Neural crest cell (in vitro differentiated cells): ENCODE measurements at places on chromosomes 16 and 17. TPM values are rescaled to one million over a fixed set of nuclear protein-coding genes. Genes with fewer than 3 reads are reported as not detected.

DNA sequence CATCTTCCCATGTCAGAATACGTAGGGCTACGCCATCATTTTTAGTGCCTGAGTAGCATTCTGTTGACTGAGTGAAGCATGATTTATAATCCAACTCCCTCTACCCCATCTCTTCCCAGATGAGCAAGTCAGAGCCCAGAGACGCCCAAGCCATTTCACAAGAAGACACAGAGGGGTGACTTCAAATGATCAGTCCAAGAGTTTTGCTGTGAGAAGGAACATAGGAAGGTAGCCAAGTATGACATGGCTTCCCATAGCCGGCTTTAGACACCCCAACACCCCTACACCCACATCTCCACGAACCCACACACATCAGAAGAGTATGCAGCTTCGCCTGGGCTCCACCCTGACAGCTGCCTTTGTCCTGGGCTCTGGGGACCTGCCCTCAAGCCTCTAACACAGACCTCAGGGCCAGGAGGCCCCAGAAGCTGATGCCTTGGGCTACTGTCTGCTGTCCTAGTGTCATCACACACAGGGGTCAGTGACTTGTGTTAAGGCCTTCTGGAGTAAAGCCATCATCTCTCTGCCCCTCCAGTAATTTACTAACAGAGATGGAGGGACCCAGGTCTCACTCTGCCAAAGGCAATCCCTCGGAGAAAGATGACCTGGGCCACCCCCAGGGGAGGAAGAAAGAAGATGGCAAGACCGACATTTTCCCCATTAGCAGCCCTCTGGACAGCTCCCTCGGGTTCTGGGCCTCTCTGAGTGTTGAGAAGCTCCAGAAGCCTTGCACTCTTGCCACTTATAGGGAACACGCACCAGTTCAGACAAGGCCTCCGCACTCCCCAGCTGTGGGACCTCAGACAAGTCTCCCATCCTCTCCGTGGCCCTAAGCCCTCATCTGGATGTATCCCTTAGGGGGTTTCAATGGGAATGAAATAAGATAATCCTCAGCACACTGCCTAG lies 38.7 kb upstream of the MRPS23 start:
- H3K4me1 ChIP-seq: peaks cover 57% of the 10 kb centered on the region
- H3K4me3 ChIP-seq: peak overlapping the region; percentile 45
- peaks cover 2% of the 10 kb centered on the region for H3K27me3 ChIP-seq
- peaks cover 12% of the 10 kb centered on the region for H3K36me3 ChIP-seq
- DNase-seq: no peak

GRCh38 chr16:72658888-72659717 lies 388.8 kb downstream of the ZFHX3 start:
- H3K4me3 ChIP-seq: no peak overlapping the region
- peaks cover 5% of the 10 kb centered on the region for H3K4me1 ChIP-seq
- H3K36me3 ChIP-seq: peaks cover 6% of the 10 kb centered on the region
- no peak overlapping the region for H3K27ac ChIP-seq
- no peaks in the 10 kb centered on the region for H3K27me3 ChIP-seq

DNA sequence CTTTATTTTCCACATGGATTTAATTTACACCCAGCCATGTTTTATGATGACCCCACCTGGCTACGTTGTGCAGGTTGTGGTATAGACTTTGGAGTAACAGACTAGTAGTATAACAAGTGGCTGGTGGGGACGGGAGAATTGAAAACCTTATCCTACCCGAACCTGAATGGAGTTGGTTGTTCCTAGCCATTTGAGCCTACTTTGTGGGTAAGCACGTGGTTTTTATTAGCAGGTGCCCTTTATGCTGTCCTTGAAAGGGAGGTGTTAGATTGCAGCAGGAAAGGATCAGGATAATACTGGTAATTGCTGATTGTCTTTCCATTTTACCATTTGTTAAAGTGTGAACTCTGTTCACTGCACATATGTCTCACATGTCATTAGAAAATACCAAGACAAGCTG lies 31.9 kb upstream of the PHAF1 start:
- H3K4me3 ChIP-seq: no peak overlapping the region
- H3K27ac ChIP-seq: no peak overlapping the region

- no peak overlapping the region for H3K27ac ChIP-seq
- no peaks in the 10 kb centered on the region for H3K27me3 ChIP-seq
- DNase-seq: no peak
- H3K4me1 ChIP-seq: peaks cover 47% of the 10 kb centered on the region
- no peaks in the 10 kb centered on the region for H3K36me3 ChIP-seq
- no peak overlapping the region for H3K4me3 ChIP-seq
Measured at GRCh38 chr17:30341703-30342249, 7.9 kb upstream of the TMIGD1 start.

GRCh38 chr17:55500103-55500502 lies 11.1 kb downstream of the SMIM36 start:
- no peak overlapping the region for H3K4me3 ChIP-seq
- no peak overlapping the region for H3K27ac ChIP-seq
- DNase-seq: no peak

- H3K27me3 ChIP-seq: no peaks in the 10 kb centered on the region
- H3K4me1 ChIP-seq: peaks cover 5% of the 10 kb centered on the region
- no peak for DNase-seq
- no peak overlapping the region for H3K27ac ChIP-seq
- H3K36me3 ChIP-seq: no peaks in the 10 kb centered on the region
Measured at GRCh38 chr17:27564463-27564862, 66.5 kb upstream of the LGALS9 start.

DNA sequence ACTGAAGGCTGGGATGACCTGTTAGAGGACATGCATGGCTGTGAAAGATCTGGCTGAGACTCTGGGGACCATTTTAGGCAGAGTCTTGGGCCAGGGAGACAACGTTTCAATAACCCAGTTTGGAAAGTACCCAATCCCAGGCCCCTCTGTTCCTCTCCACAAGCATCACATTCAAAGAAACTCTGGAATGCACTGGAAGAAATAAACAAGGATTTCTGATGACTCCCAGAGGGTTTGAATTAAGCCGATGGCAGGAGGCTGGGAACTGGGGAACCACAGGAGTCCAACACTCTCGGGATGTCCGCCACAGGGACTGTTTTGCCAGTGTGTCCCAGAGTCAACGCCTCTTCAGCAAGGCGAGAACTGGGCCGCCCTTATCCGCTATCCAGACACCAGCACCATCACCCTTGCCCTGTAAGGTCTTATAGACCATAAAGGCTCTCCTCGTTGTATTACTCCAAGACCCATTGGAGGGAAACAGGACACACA lies 3.3 kb downstream of the PMP22 start:
- DNase-seq: no peak
- no peak overlapping the region for H3K27ac ChIP-seq
- peaks cover 79% of the 10 kb centered on the region for H3K27me3 ChIP-seq
- no peaks in the 10 kb centered on the region for H3K36me3 ChIP-seq

GRCh38 chr16:82699260-82699659 lies 72.5 kb downstream of the CDH13 start:
- H3K36me3 ChIP-seq: no peaks in the 10 kb centered on the region
- H3K27ac ChIP-seq: no peak overlapping the region
- DNase-seq: no peak
- H3K4me3 ChIP-seq: no peak overlapping the region

DNA sequence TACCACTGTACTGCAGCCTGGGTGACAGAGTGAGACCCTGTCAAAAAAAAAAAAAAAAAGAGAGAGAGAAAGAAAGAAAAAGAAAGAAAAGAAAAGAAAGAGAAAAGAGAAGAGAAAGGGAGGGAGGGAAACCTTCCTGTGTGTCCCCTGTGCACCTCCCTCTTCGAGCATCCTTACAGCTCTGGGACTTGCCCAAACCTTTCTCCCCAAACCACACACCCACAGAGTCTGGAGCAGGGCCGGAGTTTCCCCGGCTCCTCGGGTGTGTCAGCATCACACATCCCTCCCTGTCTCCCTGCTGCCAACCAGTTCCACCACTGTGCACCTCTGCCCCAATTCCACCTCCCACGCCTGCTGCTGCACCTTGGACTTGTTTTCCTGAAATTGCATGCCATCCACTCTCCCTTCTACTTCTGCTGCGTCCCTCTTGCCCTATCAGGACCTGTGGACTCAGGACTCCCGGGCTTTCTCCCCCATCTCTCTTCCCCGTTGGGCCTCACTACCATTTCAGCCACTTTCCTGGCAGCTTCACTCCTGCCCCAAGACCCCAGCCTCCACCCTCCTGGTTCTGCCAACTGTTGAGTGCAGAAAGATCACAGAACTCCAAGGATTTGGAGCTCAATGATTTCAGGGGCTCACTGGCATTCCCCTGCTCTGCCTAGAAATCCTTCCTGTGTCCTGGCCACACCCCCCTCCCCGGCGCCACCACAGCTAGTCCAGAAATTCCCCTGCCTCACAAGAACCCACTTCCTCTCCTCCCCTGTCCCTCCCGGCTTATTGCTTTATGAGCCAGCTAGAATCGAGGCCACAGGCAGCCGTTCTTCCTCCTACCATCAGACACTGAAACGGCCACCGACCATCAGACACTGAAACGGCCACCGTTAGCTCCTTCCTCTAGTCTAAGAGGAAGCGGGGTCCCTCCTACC lies 3.7 kb upstream of the CDK3 start:
- H3K4me3 ChIP-seq: no peak overlapping the region
- DNase-seq: no peak
- no peaks in the 10 kb centered on the region for H3K36me3 ChIP-seq
- H3K27ac ChIP-seq: peak overlapping the region; percentile 86

GRCh38 chr17:67362173-67362572 lies 4.2 kb downstream of the PSMD12 start:
- H3K27ac ChIP-seq: no peak overlapping the region
- DNase-seq: no peak
- no peaks in the 10 kb centered on the region for H3K27me3 ChIP-seq

GRCh38 chr17:38602453-38602852 lies 3.3 kb downstream of the SRCIN1 start:
- no peak overlapping the region for H3K27ac ChIP-seq
- no peak for DNase-seq
- peaks cover 12% of the 10 kb centered on the region for H3K27me3 ChIP-seq
- H3K4me1 ChIP-seq: peaks cover 53% of the 10 kb centered on the region
- H3K36me3 ChIP-seq: no peaks in the 10 kb centered on the region
- peak overlapping the region; percentile 76 for H3K4me3 ChIP-seq

- no peak overlapping the region for H3K27ac ChIP-seq
- peak overlapping the region; percentile 19 for H3K4me3 ChIP-seq
- H3K36me3 ChIP-seq: peaks cover 12% of the 10 kb centered on the region
Measured at GRCh38 chr17:81231121-81231645, 7.7 kb downstream of the TEPSIN start.

GRCh38 chr17:7019839-7020519 lies 2.9 kb upstream of the BCL6B start:
- peaks cover 43% of the 10 kb centered on the region for H3K27me3 ChIP-seq
- peaks cover 60% of the 10 kb centered on the region for H3K4me1 ChIP-seq
- no peak overlapping the region for H3K27ac ChIP-seq
- no peaks in the 10 kb centered on the region for H3K36me3 ChIP-seq

DNA sequence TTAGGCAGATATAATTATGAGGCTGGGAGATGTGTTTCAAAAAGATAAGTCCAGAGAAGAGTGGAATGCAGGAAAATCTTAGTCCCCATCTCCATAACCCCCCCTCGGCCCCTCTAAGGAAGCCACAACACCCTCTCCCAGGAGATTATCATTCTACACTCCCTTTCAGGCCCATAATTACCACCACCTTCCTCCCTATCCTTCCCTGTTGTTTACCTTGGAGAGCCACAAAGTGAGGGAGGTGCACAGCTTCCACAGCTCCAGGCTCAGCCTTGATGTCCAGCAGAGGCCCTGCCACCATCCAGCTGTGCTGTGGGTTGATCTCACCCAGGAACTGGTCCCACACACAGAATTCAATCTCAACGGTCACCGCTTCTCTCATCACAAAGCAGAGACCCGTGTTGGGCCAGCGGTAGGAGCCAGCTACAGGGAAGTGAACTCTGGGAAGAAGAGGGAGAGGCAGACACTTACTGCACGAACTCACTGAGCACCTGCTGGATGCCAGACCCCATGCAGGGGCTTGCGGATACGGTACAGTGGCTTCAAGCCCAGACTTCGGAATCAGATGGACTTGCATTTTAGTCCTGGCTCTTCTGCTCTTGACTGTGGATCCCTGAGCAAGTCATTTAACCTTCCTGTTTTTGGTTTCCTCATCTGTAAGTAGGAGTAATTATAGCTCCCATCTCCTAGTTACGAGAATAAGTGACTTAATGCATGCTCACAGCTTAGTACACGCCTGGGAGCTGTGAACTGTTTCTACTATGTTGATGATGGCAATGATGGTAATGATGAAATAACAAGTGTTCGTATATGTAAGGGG lies 44.1 kb downstream of the MIS12 start:
- no peaks in the 10 kb centered on the region for H3K36me3 ChIP-seq
- no peaks in the 10 kb centered on the region for H3K27me3 ChIP-seq

DNA sequence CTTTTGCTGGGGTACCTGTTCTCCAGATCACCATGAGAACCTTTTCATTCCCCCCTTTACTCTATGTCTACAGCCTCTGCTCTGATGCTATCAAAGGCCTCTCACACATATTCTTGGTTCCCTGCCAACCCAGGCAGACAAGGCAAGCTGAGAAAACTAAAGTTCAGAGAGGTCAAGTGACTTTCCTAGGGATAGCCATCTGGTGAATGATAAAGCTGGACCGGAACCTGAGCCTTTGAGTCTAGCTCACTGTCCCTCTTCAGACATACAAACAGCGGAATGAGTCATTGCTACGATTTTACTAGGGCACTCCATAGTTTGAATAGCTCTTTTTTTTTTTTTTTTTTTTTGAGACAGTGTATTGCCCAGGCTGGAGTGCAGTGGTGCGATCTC lies 73.3 kb downstream of the XYLT1 start:
- H3K27ac ChIP-seq: peak overlapping the region; percentile 91
- H3K4me1 ChIP-seq: peaks cover 29% of the 10 kb centered on the region
- H3K27me3 ChIP-seq: no peaks in the 10 kb centered on the region
- no peak for DNase-seq

- H3K36me3 ChIP-seq: no peaks in the 10 kb centered on the region
- H3K4me1 ChIP-seq: peaks cover 49% of the 10 kb centered on the region
- H3K27ac ChIP-seq: no peak overlapping the region
- H3K4me3 ChIP-seq: peak overlapping the region; percentile 56
- H3K27me3 ChIP-seq: peaks cover 4% of the 10 kb centered on the region
Measured at GRCh38 chr17:17779015-17779611, 57.7 kb downstream of the SREBF1 start.

DNA sequence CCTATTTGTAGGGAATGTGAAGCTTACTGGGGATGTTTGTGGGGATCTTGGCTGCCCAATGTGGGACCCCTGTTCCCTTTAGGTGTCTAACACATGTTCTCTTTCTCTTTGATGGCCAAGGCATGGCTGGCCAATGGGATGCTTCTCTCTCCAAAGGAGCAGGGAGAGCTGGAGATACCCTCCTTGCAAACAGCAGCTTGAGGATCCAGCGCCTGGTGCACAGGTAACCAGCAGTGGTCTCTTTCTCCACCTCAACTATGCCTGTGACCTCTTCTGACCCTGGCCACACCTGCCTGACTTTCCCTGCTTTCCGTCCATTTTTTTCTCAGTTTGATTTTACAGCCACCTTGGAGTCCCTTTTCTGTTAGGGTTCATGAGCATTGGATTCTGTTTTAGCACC lies 16.8 kb upstream of the NKD1 start:
- DNase-seq: no peak
- H3K36me3 ChIP-seq: peaks cover 7% of the 10 kb centered on the region
- peaks cover 5% of the 10 kb centered on the region for H3K4me1 ChIP-seq
- no peak overlapping the region for H3K27ac ChIP-seq
- H3K4me3 ChIP-seq: no peak overlapping the region

GRCh38 chr17:35291802-35292201 lies 48.9 kb downstream of the SLFN5 start:
- DNase-seq: no peak
- peaks cover under 1% of the 10 kb centered on the region for H3K36me3 ChIP-seq
- no peaks in the 10 kb centered on the region for H3K4me1 ChIP-seq

Gene MPP3
- 13.8 and 14.4 TPM in 2 replicates for total RNA-seq

Gene ZNRF1
- 48.4 and 54.8 TPM in 2 replicates for total RNA-seq

Gene MMP25
- total RNA-seq: 0.64 and 0.96 TPM in 2 replicates

Gene SLC5A11
- not detected in 2 replicates for total RNA-seq

Gene TBC1D3
- total RNA-seq: not detected in 2 replicates

Gene CES5A
- total RNA-seq: not detected in 2 replicates

Gene VPS35
- 102 and 108 TPM in 2 replicates for total RNA-seq

Gene RAB26
- 0.64 and 0.98 TPM in 2 replicates for total RNA-seq
